Heart left ventricle (tissue), 16 donors: ENCODE measurements at places on chromosomes 4 and X. TPM values are rescaled to one million over a fixed set of nuclear protein-coding genes. Genes with fewer than 3 reads are reported as not detected.

SCLT1 gene
- 13.7 TPM for total RNA-seq

LUZP4 gene
- total RNA-seq: not detected

GPR173 gene
- 0.75 TPM for total RNA-seq

PAGE1 gene
- total RNA-seq: not detected

GABRA4 gene
- 32.8 TPM for total RNA-seq

TRPC5OS gene
- total RNA-seq: not detected

TASL gene
- 5.2 TPM for total RNA-seq

PRKG2 gene
- 0.52 TPM for total RNA-seq

HSFX3 gene
- total RNA-seq: 0.32 TPM

UCP1 gene
- total RNA-seq: not detected

NHSL2 gene
- 14.0 TPM for total RNA-seq

RAB40AL gene
- 0.59 TPM for total RNA-seq

COL4A6 gene
- total RNA-seq: 10.5 TPM

SPOCK3 gene
- total RNA-seq: 1.7 TPM

BEX5 gene
- 0.54 TPM for total RNA-seq

ESX1 gene
- not detected for total RNA-seq

XAGE5 gene
- not detected for total RNA-seq

ARMCX2 gene
- total RNA-seq: 36.6 TPM

TMA16 gene
- 16.9 TPM for total RNA-seq

ELF4 gene
- 3.2 TPM for total RNA-seq

PNMA5 gene
- not detected for total RNA-seq

GABRG1 gene
- not detected for total RNA-seq

PSAPL1 gene
- total RNA-seq: not detected

PHKA2 gene
- total RNA-seq: 33.9 TPM

HTR2C gene
- total RNA-seq: not detected

GPR143 gene
- total RNA-seq: not detected

NCAPG gene
- not detected for total RNA-seq

HAND2 gene
- 188 TPM for total RNA-seq

CXCL11 gene
- not detected for total RNA-seq

SPANXA1 gene
- total RNA-seq: not detected

SAP30 gene
- 10.8 TPM for total RNA-seq

STPG2 gene
- not detected for total RNA-seq

TMPRSS11B gene
- not detected for total RNA-seq

CASK gene
- total RNA-seq: 13.6 TPM

CSAG1 gene
- not detected for total RNA-seq

TLR8 gene
- total RNA-seq: 9.7 TPM
